ENCODE measurements at places on chromosomes 12 and 14. TPM values are rescaled to one million over a fixed set of nuclear protein-coding genes. Genes with fewer than 3 reads are reported as not detected.

The COL2A1 gene
- not detected for total RNA-seq

The ARMH4 gene
- total RNA-seq, result not detected

DNA sequence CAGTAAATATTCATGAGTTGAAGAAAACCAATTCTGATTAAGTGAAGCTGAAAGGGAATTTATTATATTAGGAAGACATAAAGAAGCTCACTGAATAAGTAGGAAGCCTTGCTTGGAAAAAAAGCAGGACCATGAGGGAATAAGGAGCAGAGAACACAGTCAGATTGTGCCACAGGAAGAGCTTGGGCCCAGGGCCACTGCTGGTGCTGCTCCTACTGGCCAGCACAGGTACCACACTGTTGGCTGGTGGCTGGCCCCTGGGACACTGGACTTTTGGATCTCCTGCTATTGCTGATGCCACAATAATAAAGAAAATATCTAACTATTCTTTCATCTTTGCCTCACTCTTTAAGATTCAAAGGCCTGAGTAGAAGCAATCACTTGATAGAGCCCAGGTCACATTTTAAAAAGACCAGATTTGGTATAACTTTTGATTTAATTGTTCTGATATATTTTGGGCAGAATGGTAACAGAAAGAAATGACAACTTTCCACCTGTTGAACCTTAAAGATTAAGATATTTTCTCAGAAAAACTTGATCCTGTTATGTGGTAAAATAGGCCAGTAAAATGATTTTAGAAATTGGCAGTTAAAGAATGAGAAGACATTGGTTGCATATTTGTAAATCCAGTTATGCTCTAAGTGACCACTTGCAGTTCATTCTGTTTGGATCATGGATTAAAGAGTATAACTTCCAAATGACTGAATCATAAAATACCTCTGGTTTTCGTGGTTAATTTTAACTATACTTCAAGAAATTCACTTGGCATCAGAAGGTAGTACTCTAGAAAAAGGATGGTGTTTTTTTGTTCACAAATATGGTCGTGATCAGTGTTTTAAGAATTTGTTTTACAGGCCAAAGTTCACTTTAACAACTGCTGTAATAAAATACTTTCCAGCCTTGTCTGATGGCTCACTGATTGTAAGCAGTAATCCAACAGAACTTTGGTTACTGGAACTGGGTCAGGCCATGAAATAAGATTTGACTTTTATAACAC, 68.3 kb downstream of the DERA start:
- DNase-seq, result no peak

- peak; percentile 38 for DNase-seq
Measured at GRCh38 chr14:74459289-74459946, 33.4 kb upstream of the SYNDIG1L start.

DNA sequence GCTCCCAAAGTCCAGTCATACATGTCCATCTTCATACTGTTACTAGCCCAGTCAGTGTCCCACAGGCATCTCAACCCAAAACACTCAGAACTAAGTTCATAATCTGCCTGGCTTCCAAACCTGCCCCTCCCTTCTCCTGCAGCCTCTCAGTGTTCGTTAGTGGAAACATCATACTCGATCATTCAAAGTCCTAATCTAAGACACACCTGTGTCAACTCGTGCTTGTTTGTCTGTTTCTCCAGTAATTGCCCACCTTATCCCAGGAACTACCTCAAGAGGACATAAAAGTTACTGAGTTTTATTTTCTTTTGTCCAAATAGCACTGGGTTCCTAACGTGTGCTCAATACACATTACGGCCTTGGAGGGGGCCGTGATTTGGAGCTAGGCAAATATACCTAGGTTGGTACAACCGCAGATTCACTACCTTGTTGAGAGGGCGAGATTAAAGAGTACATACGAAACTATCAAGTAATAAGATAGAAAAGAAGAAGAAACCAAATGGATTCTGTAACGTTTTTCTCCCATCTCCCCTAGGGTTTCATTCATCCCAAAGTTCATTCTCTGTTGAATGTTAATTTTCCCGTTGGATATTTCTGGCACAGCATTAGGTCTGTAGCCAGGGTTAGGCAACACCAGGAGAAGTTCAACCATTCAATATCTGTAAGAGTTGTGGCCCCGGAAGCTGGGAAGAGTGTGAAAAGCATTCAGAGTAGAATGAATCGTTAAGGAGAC, 3.2 kb downstream of the RNASE8 start:
- DNase-seq, result no peak

The RNASE2 gene
- total RNA-seq, result not detected

The GLT8D2 gene
- 0.43 TPM for total RNA-seq

The SDS gene
- total RNA-seq, result not detected

DNA sequence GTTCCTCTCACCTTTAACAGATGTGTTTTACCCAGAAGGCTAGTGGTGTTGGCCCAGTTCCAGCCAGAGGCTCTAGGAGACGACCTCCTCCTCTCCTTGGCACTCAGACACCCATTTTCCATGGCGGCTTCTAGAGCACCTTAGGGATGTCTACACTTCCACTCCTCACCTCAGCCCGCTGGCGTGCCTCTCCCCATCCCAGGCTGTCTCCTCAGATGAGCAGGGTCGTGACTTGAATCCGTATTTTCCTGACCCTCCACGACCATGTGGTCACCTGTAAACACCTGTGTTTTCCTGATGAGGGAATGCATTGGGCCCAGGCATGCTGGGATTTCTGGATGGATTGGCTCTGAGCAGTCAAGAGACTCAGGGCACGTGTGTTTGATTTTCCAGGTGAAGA, 21.8 kb upstream of the RIN3 start:
- no peak for DNase-seq

The NEUROD4 gene
- total RNA-seq, result not detected

DNA sequence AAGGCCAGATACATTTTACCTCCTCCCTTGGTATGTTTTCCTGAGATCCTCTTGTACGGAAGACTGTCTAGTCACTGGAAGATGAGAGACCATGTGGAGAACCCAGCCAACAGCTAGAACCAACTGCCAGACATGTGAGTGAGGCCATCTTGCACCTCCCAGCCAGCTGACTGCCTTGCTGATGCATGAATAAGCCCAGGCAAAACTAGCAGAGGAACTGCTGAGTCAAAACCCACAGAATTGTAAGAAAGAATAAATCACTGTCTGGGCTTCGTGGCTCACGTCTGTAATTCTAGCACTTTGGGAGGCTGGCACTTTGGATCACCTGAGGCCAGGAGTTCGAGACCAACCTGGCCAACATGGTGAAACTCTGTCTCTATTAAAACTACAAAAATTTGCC, 160.0 kb downstream of the TPH2 start:
- no peak for DNase-seq

The RTL1 gene
- not detected for total RNA-seq

DNA sequence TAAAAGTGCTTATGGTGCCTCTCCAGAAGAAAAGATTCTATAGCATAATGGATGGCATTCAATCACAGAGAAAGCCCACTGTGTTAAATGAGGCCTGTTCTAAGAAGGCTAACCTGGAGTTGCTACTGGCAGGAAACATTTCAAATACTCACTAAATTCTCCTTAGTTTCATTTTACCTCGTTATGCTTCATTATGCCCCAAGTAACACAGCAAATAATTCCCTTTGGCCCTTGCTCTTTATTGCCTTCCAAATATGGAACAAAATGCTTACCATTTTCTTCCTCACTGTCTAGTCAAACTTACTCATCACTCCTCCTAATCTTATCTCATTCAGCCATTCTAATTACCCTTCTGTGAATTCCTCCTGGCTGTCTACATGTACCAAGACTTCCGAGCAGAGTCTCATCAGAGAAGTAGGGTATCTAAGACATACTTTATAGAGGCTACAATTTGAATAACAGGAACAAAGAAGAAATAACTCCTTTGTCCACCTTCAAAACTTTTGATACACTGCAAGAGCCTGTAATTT, 292.1 kb upstream of the CLEC14A start:
- DNase-seq, result no peak

DNA sequence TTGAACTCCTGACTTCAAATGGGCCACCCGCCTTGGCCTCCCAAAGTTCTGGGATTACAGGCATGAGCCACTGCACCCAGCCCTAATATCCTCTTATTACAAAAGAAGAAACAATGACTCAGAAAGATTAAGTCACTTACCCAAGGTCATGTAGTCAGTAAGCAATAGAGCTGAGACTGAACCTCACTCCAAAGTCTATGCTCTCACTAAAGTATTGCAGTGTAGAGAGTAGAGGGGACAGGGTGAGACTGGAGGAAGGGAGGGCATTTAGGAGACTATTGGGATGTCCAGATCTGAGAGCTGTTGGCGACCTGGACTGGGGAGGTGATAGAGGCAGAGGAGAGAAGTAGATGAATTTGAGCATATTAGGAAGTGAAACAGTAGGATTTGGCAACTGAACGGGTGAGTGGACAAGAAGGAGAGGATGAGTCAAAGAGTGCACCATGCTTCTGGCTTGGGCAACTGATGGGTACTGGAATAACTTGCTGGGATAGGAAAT, 11.8 kb downstream of the P2RX7 start:
- no peak for DNase-seq

DNA sequence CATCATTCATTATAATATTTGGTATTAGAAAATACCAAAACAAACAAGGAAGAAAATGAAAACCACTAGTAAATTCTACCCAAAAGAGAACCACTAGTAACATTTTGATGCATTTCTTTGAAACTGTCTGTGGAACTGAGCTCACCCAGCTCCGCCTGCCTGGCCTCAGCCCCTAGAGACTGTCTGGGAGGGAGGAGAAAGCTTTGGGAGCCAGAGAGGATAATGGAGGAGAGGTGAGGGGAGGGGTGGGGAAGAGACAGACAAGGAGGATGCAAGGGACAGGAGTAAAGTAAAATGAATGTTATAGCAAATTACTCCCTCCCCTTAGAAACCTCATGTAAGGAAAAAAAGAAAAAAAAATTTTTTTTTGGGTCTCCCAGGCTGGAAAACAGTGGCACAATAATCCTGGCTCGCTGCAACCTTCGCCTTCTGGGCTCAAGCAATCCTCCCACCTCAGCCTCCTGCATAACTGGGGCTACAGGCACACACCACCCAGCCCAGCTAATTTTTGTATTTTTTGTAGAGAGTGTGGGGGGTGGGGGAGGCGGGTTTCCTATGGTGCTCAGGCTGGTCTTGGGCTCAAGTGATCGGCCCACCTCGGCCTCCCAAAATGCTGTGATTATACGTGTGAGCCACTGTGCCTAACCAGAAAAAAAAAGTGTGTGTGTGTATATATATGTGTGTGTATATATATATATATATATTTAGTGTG, 3.2 kb upstream of the MMP19 start:
- no peak for DNase-seq

The IAPP gene
- not detected for total RNA-seq

The HOXC13 gene
- total RNA-seq, result not detected

GRCh38 chr14:45048385-45048784, 35.5 kb upstream of the PRPF39 start:
- no peak for DNase-seq

- no peak for DNase-seq
Measured at GRCh38 chr12:92471551-92471950, 231.2 kb upstream of the PLEKHG7 start.

GRCh38 chr12:126430921-126431320, 1365.7 kb downstream of the AACS start:
- DNase-seq, result no peak

DNA sequence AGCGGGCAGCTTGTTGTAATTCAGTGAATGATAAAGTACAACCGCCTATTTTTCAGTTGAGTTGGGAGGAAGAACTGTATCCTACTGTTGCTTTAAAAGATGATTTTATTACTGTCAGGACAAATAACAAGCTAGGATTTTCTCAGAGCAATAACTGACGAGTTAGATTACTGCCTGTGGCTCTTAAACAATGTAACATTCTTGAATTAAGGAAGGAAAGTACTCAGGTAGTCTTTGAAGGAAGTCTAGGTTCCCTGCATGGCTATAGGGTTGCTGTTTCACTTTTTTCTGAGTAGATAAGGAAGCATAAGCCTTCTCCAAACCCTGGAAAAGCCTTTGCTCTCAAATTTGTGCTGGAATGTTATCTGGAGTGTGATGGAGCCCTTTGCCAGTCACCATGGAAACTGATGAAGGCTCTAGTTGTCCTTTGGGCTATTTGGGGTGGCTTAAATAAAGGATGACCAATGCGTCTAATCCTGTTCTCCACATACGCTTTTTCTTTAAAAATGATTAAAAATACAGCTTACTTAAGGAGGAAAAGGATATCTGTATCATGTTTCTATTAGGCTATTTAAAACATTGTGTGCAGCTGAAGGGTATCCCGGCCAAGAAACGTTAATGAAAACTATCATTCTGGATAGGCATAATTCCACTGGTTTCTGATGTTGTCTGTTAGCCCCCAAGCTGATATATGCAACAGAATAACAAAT, 17.7 kb downstream of the NUBPL start:
- DNase-seq, result no peak

- DNase-seq, result no peak
Measured at GRCh38 chr14:105156414-105157375, 11.9 kb downstream of the JAG2 start.

- DNase-seq, result no peak
Measured at GRCh38 chr12:12428047-12428446, 71.2 kb downstream of the BORCS5 start.

DNA sequence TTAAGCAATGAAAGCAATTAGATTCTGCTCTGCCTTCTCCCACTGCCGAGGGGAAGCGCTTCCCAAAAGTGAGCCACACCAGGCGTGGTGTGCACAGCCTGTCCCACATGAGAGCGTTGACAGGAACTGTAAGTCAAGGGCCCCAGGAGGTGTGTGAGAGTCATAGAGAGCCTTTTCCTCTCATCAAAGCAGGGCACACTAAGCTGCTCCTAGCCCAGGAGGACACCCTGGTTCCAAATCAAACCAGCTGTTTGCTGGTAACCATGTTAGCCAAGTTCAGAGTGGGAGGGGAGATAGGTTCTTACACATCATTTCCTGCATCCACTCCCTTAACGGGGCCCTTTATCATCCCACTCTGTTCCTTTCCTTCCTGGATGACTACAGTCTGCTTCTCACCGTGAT, 98.3 kb downstream of the SPTSSA start:
- DNase-seq, result no peak

The RIN3 gene
- total RNA-seq, result 59.6 TPM

- no peak for DNase-seq
Measured at GRCh38 chr14:28012629-28013415, 753.8 kb upstream of the FOXG1 start.
